ENCODE measurements at places on chromosomes 12 and 14. TPM values are rescaled to one million over a fixed set of nuclear protein-coding genes. Genes with fewer than 3 reads are reported as not detected.

DNA sequence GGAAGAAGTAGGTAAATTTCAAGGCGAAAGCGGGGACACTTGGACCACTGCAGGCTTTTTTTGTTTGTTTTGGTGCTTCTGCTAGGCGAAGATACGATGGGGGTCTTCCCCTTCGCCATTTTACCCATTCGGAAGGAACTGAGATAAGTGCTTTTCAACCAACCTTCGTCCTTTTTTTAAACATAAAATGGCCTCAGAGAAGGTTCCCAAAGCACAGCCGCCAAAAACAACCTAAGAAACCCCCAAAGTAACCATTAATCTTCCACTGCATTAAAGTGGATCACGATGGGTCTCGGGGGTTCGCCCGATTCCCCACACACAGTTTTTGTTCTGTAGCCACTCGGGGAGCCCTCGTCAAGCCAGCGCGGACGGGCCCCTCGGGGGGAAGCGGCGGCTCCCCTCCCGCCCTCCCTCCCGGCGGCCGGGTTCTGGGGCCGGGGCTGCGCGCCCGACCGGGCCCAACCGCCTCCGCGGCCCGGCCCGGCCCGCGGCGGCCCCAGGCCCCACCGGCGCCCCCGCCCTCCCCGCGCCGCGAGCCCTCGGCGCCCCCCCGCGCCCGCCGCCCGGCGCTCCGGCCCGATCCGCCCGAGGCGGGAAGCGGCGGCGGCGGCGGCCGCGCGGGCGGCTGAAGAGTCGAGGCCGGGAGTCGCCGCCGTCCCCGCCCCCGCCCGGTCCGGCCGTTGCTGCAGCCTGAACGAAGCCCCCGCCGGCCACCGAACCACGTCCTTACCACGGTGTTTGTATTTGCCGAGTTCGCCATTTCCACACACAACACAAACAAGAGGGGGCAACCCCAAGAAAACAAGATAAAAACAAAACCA is 790 bp downstream of the GTF2A1 start:
- peak; percentile 4 for DNase-seq

DNA sequence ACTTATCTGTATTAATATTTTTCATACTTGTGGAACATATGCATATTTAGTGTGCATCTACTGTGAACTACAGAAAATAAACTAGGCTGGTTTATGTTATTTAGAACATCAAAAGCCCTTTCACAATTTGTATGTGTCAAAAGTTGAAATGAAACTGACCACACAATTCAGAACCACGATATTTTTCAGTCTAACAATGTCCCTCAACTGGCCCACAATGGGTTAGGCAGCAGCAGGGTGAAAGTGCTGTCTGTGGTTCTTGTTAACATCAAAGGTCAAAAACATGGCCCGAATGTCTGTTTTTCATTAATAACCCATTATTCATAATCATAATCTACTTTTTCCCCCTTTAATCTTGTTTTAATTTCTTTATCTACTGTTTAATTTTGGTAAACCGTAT is 559.9 kb upstream of the ATP2B1 start:
- DNase-seq = no peak

GRCh38 chr14:36719823-36720222 is 58.2 kb downstream of the PAX9 start:
- no peak for DNase-seq

DNA sequence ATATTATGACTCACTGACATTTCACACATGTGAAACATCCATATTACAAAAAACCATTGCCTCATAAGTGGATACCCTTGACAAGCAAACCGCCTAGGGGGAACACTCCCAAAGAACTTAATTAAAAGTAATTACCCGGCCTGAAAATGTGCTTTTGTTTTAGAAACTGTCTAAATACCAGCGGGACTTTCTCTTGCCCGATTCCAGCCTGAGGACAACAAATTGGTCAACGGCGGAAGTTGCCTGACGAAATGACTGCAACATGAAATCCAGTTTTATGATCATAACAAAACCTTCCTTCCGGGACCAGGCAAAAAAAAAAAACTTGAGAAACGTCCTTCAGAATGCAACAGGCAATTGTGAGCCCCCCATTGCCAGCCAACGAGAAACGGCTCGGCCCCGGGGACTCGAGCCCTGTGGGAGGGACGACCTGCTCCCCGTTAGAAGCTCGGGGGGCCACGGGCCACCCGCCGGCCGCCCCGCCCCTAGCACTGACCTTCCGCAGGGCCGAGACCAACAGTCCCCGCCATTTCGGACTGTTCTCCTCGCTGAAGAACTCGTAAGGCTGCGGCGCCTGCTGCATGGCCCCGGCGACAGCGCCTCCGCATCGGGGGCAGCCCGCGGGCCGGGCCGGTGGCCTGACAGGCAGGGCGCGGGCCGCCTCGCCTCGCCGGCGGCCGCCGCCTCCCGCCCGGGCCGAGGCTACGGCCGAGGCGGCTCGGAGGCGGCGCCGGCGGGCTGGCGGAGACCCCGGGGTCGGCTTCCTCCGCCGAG is 490 bp downstream of the SOS2 start:
- DNase-seq = peak; percentile 50

DNA sequence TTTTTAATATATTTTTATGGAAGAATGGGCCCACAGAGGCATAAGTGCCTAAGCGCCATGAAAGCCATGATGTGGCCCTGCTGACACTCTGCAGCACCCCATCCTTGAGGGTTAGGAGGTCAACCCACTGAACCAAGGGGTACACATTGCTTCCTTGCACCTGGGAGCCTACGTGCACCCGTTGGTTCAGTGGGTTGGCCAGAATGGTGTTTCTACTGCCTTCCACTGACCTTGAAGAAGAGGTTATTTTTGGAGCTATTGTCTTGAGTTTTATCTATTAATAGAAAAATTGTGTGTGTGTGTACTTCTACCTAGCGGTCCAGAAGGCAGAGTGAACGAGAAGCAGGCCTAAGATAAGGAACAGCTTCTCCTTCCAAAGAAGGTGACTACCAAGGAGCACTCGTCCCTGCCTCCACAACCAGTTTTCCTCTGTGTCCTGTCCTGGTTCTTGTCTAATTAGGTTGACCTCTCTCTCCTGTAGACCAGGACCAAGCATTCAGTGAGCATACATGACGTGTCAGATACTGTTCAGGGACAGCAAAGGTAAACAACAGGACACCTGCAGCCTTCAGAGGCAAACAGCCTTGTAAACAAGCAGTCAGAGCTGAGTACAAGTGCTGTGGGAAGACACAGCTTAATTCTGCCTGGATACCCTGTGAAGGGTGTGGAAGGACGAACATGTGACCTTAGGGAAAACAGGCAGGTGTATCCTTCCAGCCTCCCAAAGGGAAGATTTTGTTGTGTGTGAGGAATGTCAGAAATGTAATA is 30.4 kb upstream of the PLEK2 start:
- no peak for DNase-seq

- DNase-seq = no peak
Measured at GRCh38 chr14:92922155-92922735, 705 bp upstream of the CHGA start.

- DNase-seq = no peak
Measured at GRCh38 chr14:23380197-23380914, 3.5 kb downstream of the CMTM5 start.

GRCh38 chr12:70408004-70408790 is 42.1 kb downstream of the KCNMB4 start:
- no peak for DNase-seq

- no peak for DNase-seq
Measured at GRCh38 chr12:45329238-45329637, 113.3 kb downstream of the ANO6 start.

- no peak for DNase-seq
Measured at GRCh38 chr14:96802963-96803362, 5.8 kb downstream of the VRK1 start.

DNA sequence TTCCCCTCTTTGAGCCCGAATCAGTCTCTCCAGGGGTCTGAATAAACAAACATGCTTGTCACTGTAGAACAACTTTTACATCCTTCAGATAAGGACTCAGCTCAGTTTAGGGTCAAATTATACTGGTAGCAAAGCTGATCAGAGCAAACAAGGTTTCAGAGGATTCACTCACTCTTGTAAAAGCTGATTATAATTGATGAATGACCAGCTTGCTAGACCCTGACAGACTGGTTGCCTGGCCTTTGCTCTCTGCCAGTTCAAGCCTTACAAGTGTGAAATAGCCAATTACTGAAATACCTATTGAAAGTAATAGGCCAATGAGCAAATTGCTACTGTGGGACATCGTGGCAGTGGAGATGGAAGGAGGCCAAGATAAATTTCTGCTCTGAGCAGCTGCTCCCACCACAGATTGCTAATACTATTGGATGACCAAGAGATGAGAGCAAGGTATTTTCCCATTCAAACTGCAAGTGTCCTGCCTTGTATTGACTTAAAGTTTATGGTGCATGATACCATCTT is 177.6 kb downstream of the PDZRN4 start:
- no peak for DNase-seq

The CLEC1B gene
- total RNA-seq = 0.19 TPM

The KLHL33 gene
- 0.80 TPM for total RNA-seq

The RNF212B gene
- total RNA-seq = 0.05 TPM

The LGR5 gene
- 0.42 TPM for total RNA-seq

The TPPP2 gene
- total RNA-seq = not detected

The EFS gene
- total RNA-seq = 1.6 TPM

The LBHD2 gene
- 0.19 TPM for total RNA-seq
